GM06990 (cell line): ENCODE measurements at places on chromosomes 2 and 18.

GRCh38 chr2:5360081-5360480 is 332.1 kb upstream of the SOX11 start:
- no peak for DNase-seq

GRCh38 chr18:75209129-75209950 is at the start of gene PTGR3:
Gene PTGR3, minus strand, starts transcription at chr18:75209139. Its CDS starts 81 bp downstream, at chr18:75209058.
- peak; percentile 90 for DNase-seq

- DNase-seq: no peak
Measured at GRCh38 chr2:80896576-80896975, 592.0 kb upstream of the LRRTM1 start.

GRCh38 chr2:113818382-113818951 is 62.0 kb upstream of the SLC35F5 start:
- no peak for DNase-seq

DNA sequence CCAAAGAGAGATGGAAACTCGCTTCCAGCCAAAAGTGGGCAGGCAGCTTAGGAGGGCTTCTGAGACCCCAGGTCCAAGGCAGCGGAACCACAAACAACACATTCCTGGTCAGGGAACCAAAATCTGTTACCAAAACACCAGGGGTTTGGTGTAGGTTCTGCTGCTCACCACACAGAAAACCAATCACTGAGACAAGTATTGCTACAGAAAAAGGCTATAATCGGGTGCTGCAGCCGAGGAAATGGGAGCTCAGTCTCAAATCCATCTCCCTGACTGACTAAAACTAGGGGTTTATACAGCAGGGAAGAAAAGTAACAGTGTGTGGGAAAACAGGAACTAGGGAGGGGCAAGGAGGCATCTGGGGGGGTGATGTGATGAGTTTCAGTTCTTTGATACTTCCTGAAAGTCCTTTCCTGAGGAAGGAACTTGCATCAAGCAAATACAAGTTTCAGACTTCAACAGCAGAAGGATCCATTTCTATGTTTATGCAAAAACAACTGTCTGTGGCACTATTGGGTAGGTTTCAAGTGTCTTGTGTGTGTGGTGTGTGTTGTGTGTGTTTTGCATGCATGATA is 108.0 kb downstream of the FAM168B start:
- no peak for DNase-seq

- no peak for DNase-seq
Measured at GRCh38 chr2:173387660-173388059, 33.0 kb downstream of the CDCA7 start.

DNA sequence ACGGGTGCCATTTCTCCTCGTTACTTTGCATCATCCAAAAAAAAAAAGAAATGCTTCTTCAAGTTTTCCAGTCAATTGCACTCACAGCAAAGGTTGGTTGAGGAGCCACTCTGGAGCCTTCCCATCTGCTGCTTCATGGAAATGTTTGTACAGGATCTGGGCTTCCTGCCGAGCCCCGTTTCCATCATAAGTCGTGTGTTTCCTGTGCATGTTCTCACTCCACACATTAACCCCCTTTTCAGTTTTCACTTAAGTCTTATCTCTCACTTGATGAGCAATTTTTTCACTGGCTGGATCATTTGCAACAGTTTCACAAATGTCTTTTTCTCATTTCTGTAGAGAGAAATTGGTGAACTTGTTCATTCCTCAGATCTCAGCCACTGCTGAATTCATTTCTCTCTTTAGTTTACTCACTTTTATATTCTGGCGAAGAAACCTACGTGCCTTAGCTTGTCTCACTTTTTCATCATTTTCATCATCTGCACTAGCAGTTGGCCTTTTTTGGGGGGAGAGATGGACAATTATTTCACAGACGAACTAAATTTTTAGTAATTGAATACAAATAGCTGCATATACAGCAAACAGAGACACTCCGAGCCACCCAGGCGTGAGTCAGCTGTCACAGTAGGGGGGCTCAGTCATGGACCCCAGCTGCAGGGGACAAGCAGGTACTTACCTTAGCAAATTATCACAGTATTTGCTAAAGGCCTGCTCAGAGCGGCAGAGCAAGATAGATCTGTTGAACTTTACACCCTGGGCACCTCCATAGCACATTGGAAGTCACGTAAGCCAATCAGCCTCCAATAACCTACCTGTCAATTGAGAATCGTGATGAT is 750.8 kb upstream of the ID2 start:
- DNase-seq: no peak

DNA sequence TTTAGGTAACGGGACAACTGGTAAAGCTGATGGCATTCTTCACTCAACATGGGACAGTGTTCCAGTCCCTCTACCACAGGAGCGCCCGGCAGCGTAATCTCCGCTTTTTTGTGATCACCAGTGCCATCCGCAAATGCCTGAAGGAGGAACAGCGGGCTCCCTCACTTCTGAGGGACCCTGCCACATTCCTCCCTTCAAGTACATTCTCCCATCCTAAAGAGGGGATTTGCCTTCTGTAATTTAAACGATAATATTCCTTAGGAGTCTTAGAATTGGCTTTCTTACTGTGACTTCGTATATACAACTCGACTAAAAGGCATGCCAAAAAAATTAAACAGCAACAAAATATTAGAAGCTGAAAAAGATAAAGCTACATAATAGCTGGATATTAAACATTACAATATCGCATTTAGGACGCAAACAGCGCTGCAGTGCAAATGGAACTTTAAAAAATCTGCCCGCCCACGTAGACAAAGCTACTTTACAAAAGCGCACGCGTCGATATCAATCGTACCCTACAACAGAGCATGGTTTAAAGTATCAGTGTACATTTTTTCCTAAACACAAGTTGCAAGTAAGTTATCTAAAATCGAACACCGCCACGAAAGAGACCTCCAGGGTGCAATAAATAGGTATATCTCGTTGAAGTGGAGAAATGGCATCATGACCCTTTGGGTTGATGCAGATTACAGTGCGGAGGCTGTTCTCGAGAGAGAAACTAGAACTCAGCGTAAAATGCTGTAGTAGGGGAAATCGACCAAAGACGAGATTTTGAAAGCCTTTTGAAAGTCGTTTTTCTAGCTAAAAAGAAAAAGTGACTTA is 2.3 kb upstream of the VSNL1 start:
- DNase-seq: no peak

GRCh38 chr2:30436859-30437435 is 10.1 kb upstream of the LCLAT1 start:
- no peak for DNase-seq

DNA sequence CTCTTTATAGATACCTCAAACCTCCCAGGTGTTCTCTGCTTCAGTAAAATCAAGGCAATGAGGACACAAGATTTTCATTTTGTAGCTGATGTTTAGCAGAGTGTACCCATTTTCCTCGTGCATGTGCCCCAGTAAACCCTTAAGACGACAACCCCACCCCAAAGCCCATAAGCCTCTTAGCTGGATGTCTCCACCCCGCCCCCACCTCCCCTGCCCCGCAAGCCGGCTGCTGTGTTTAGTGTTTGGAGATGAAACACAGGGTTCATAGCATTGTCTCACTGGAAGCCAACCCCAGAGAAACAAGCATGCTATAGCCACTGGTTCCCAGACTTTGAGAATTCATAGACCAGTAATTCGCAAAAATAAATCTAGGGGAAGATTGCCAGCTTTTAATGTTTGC is 5.8 kb upstream of the SAG start:
- DNase-seq: no peak

DNA sequence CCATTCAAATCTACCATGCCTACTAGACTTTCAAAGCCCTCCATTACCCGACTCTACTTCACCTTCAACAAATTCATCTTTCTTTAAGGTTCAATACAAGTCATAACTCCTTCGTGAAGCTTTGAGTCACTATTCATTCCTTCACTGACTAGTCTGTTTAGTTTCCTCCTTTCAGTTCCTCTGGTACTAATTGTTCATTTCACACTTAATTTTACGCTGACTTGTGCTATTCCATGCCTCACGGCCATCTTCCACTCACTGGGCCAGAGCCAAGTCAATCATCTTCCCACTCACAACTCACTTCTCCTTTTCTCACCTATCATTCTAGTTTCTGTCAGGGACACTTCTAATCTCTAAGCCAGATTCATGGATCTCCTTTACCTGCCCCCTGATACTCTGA is 136.2 kb downstream of the MTX2 start:
- no peak for DNase-seq

GRCh38 chr18:27263369-27263768 is 78.3 kb upstream of the CHST9 start:
- no peak for DNase-seq

GRCh38 chr18:60981682-60982328 is 351.4 kb upstream of the CDH20 start:
- no peak for DNase-seq

- DNase-seq: no peak
Measured at GRCh38 chr2:223221139-223221835, 169.3 kb downstream of the KCNE4 start.

- no peak for DNase-seq
Measured at GRCh38 chr18:55504808-55505207, 83.2 kb downstream of the TCF4 start.

DNA sequence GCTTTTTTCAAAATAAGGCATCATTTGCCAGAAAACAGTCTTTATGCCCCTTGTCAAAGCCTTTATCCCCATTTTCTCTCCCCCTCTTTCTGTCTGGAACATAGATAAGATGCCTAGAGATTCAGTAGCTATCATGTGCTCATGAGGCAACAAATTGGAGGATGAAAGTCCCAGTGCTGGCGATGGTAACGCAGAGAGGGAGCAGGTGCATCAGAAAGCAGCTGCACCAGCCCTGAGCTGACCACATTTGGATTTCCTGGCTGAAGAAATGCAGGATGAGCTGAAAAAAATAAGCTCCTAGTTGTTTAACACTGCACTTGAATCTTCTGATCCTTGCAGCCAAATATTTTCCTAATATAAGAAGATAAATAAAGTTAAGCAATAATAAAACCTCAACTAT is 48.0 kb downstream of the LOXHD1 start:
- no peak for DNase-seq

- DNase-seq: no peak
Measured at GRCh38 chr2:238801791-238802190, 46.1 kb upstream of the TWIST2 start.

DNA sequence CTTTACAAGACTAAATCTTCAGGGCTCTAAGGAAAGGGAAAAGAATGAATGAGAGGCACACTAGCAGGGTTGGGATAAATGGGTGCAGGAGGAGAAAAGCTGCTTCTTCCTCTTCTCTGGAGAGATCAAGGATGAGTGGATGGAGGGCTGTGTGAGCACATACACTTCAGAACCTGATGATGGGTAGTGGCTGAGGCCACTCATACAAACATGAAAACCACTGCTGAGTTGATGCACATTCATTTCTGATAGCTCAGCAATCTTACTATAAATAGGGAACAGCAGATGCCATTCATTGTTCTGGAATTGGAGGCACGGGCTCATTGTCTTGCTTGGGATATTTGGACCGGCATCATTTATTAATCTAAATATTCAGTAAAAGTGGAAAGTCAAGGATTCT is 152.4 kb upstream of the KCTD1 start:
- DNase-seq: no peak

- DNase-seq: no peak
Measured at GRCh38 chr18:58391932-58392323, 237.0 kb downstream of the ALPK2 start.

DNA sequence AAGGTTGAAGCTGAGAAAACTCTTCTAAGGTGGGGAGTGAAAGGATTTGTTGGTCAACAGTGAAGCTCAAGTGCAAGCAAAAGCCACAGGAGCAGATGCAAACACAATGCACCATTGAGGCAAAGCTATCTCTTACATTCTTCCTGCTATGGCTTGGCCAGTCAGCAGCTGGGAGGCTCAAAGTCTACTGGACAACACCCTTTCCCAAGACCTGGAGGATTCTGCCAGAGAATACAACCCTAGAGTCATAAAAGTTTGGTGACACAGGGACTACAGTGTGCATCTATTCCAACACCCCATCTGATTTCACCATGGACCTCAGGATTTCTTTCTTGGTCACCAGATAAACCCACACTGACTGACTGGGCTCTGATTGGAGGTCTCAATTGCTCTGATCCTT is 342.0 kb downstream of the HRH4 start:
- no peak for DNase-seq

DNA sequence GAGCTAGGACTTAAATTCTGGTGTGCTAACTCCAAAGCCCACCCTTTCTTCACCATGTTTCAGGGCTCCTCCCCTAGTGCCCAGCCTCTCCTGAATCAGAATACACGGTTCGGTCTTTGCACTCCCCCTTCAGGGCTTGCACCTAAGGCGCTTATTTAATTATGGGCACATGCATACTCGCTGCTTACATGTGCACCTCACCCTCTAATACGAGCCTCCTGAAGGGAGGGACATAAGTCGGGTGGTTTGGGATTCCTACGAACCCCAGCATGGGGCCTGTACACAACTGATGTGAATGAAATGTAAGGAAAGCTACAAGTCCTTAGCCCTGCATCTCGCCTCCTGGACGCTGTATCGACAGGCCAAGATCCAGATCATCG is 435 bp downstream of the IFT172 start:
- DNase-seq: no peak

DNA sequence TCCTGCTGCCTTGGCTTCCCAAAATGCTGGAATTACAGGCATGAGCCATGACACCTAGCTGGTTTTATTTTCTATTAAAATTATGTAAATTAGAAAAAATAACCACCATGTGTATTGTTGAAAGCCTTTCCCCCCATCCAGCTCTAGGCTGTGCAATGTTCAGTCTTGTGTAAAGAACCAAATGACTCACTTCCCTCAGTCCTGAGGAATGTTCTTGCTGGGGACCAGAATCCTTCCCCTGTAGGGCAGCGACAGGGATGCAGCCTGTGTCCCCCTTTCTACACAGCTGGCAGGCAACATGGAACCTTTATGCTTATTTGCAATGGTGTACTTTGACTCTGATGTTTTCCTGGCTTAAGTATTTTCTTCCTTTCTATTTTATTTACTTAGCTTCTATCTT is 29.4 kb downstream of the AOX1 start:
- DNase-seq: no peak

DNA sequence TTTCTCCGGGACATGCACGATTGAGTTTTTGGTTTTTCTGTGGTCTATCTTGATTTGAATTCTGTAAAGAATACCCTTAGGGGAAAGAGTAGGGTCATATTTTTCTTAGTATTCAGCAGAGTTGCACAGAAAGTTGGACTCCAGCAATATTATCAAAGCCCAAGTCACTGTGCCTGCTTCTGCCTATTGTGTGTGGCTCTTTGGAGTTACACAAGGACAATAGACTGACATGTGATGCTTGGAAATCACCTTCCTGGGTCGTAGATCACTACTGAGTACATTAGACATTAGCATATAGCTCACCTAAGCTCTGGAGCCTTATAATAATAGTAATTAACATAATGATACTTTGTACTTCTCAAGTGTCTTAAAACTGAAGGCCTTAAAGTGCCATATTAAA is 238.8 kb upstream of the FOSL2 start:
- no peak for DNase-seq

DNA sequence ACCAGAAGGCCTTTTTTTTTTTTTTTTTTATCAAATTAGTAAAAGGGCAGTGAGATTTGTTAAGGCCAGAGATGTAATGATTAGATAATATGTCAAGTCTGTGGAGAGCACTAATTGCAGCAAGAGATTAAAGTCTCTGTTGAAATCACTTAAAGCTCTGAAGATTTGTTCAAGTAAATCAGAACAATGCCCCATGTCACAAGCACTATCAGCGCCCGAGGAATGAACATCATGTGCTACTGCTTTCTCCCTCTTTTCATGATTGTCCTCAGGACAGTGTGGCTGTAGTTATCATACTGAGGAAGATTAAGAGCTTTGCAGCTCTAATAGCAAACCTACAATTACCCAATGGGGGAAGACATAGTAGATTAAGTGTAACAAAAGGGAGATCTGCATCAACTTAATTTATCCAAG is 71.1 kb downstream of the TDRD15 start:
- DNase-seq: no peak
